ENCODE measurements at places on chromosomes 12 and 14.

DNA sequence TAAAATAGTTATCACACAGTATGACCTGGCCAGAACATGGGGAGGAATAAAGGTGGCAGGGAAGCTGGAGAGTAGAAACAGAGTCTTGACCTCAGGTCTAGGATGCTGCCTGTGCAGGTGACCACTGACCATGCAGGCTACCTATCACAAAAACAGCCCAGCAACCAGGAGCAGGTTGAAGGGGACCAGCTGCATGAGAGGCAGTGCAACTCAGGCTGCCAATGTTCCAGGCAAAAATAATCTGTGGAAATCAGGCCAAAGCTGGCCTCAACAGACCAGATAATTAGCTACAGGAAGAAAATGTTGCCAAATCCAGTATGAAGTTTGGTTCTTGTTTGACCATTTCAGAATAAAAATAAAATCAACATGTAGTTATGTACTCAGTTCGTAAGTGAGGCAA is 72.6 kb downstream of the PDE6H start:
- no peak for DNase-seq

DNA sequence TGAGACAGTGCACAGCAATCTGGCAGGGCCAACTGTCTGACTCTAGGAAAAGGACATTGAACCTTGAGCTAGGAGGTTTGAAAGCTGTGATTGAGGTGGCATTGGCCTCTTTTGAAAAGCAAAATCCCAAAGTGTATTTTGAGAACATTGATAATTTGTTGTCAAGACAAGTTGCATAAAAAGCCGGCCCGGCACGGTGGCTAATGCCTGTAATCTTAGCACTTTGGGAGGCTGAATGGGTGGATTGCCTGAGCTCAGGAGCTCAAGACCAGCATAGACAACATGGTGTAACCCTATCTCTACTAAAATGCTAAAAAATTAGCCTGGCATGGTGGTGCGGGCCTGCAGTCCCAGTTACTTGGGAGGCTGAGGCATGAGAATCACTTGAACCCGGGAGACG is 331.6 kb downstream of the DUSP6 start:
- no peak for DNase-seq

DNA sequence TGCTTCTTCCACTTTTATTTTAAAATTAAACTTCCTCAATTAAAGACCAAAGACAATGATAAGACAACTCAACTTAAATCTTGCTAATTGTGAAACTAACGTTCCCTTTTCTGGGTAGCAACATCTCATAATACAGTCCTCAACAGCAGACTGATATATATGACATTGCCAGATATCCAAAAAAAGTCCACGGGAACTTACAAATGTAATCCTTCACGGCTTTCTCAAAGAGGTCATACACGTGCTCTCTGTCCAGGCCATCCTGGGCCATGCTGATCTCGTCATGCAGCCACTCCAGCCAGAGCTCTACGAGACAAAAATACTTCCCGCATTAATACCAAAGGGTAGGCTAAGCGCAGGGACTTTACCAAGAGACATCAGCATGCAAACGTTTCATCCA is 13.3 kb downstream of the SART3 start:
- DNase-seq = no peak

GRCh38 chr14:74401504-74402241 is 24.3 kb downstream of the SYNDIG1L start:
- no peak for DNase-seq

GRCh38 chr12:80299219-80299618 is 144.8 kb upstream of the PTPRQ start:
- no peak for DNase-seq

GRCh38 chr14:65011538-65011937 is 24.8 kb downstream of the FNTB start:
- no peak for DNase-seq

DNA sequence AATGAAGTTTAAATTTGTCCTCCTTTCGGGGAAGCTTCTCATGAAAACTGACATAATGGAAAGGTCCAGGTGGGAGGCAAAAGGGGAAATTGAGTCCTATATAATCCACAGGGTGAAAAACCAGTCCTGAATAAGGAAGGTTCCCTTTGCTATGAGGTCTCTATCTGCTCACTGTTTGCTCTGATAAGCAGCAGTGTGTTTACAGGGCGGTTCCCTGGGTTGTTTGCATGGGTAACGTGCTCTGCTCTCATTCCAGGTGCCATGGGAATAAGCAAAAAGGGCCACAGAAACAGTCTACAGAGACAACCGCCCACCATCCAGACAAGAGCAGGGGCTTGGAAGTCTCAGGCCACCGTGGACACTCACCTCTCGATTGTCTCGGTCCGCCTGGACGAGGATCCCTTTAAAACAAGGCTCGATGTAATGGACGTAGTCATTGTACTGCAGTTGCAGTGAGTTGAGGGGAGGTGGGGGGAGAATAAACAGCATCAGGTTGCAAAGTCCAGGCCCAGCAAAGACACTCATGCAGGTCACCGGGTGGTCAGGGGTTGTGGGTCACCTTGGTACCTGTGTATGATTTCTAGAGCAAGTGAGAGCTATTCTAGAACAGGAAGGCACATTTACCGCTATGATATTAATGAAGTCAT is 32.7 kb downstream of the CACNA2D4 start:
- DNase-seq = no peak

DNA sequence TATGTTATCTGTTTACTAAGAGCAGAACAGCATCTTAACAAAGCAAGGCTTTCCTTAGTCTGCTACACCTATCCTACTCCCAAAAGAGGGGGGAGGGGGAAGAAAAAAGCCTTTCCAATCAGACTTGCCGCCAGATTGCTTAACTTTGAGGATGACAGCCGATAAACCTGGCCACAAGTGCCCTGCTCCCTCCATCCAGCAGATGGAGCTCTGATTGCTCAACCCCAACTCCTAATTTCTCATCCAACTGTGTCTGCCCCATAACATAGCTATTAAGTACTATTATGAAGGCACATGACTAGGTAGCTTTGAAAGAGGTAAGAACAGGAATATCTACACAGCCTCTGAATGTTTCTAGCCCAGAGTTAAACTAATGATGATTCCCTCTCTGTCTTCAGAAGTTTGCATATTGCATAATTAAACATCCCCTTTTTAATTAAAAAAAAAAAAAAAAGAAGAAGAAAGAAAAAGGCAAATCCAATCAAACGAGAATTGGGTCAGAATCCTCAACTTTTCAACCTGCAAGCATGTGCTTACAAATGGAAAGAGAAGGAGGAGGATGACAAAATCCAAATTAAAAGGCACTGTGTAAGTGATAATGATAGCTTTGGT is 247.4 kb downstream of the GALC start:
- DNase-seq = no peak

GRCh38 chr12:112140728-112141127 is 15.4 kb downstream of the TRAFD1 start:
- DNase-seq = no peak

GRCh38 chr12:6866163-6866919 is 990 bp upstream of the TPI1 start:
- DNase-seq = no peak

DNA sequence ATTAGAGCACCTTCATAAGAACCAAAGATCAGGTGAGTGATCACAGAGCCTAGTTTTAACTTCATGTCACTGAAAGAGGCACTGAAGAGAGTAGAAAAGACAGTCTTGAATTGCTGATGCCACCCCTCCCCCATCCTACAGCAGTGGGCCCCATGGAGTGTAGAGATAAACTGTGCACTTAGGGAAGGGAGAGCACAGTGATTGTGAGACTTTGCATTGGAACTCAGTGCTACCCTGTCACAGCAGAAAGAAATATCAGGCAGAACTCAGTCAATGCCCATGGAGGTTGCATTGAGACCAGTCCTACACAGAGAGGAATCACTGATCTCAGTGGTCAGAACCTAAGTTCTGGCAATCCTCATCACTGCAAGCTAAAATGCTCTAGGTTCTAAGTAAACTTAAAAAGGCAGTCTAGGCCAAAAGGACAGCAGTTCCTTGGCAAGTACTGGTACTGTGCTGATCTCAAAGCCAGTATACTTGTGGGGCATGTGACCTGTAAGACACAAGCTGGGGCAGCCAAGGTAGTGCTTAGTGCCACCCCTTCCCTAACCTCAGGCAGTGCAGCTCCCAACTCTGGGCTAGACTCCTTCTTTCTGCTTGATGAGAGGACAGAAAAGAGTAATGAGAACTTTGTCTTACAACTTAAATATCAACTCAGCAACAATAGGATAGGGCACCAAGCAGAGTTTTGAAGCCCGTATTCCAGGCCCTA is 94.1 kb downstream of the FSCB start:
- DNase-seq = no peak

DNA sequence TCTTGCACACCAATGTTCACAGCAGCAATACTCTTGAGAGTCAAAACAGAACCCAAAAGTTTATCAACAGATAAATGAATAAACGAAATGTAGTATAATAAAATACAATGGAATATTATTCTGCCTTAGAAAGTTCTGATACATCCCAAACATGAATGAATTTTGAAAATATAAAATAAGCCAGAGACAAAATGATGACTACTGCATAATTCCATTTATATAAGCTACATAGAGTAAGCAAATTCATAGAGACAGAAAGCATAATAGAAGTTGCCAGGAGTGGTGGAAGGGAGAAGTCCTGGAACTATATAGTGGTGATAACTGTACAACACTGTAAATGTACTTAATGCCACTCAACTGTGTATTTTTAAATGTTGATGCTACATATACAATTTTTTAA is 21.1 kb downstream of the KDM5A start:
- no peak for DNase-seq

DNA sequence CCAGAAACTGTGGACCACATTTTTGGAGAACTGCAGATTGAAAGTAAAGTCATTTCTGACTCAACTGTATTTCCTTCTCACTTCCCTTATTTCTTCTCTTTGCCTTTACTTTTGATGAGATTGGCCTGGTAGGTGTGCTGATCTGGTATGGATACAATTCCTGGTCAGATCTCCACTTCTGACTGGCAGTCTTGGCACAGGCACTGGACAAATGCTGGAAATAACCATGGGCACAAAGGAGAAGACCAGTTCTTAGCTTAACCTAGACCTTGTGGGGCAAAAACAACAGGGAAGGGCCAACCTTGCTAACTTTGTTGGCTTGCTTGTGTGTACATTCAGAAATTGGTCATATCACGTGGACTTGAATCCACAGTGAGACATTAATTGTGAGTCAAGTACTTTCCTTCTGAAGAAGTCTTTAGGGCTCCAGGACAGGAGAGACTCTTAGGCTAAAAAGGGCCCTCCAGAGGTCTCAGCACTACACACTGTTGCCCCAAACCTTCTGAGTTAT is 75.0 kb downstream of the DIP2B start:
- DNase-seq = no peak
